ENCODE measurements at places on chromosomes 1 and 21.

DNA sequence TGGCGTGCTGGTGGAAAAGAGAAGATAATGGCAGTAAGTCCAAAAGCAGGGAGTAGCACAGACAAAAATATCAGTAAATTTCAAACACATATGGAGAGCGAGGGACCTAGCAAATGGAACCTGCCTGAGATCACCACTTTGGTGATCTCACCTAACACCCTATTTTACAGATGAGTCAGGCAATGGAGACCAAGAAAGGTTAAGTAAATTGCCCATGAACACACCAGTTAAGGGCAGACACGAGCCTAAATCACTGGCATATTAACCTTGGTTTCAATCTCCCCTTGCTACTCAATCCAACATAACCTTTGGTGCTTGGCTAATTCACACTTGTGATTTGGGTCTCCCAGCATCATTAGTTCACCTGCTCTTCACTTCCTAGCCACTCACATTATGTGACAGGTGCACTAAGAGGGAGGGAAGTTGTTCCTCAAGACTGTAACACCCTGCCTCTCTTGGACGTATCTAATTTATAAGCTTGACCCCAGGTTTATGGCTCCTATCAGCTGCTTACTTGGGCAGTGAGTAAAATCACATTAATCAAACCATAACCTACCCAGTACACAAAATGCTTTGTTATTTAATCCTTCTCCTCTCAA is 11.5 kb downstream of the ZNF697 start:
- DNase-seq, result no peak

DNA sequence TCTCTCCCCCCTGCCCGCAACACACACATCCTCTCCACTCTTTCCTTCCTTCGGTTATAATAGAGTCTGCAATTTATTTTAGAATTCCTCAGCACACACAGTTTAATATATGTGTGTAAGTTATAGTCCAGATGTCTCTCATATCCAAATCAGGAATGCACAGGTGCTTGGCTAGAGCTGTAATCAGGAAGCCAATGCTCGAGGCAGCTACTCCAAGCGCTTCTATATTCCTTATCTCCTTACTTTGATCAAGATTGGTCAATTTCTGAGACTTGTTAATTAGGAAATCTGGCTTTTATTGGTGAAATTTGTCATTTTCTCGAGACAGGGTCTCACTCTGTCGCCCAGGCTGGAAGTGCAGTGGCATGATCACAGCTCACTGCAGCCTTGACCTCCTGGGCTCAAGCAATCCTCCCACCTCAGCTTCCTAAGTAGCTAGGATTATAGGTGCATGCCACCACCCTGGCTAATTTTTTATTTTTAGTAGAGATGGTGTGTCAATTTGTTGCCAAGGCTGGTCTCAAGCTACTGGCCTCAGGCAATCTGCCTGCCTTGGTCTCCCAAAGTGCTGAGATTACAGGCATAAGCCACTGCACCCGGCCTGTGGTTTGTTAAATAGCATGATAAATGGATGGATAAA is 27.7 kb downstream of the RPL5 start:
- no peak for DNase-seq

GRCh38 chr1:114248162-114248561 is 94.5 kb upstream of the SYT6 start:
- DNase-seq, result no peak

DNA sequence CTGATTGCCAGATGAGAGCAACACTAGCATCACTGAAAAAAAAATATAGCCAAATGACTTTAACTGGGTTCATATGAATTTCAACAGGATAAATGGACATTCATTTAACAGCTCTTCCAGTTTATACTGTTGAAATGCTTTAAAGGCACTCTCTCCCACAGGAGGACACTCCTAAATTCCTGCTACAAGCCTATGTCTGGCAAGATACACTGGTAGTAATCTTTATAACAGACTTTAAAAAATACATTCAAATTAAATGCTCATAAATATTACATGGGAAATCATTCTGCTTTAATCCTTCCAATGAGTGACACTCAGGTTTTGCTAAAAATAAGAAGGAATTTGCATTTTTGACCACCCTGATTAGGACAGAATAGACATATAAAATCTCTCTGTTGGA is 526.7 kb upstream of the ADAMTS5 start:
- DNase-seq, result no peak

- DNase-seq, result no peak
These were observed 28.7 kb downstream of the IFI44 start for GRCh38 chr1:78678324-78678723.

- DNase-seq, result no peak
These were observed 1681.0 kb downstream of the NCAM2 start for GRCh38 chr21:22679207-22679606.

- no peak for DNase-seq
These were observed 214.4 kb downstream of the ST6GALNAC3 start for GRCh38 chr1:76288758-76289483.

DNA sequence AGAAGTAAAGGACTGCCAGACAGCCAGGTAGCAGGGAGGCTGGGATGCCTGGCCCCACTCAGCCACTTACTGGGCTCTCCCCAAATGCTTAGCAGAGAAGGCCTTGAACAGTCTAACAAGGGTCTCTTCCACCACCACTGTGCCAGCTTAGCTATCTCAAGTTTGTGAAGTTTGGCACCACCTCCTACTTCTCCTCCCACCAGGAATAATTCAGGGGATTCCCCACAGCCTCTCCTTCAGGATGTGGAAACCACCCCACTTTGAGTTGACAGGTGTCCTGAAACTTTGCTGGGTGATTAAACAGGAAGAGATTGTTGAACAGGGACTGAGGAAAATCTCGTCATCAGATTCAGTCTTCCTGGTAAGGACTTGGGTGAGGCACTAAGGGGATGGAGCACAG is 59.4 kb upstream of the ATP1B1 start:
- peak; percentile 30 for DNase-seq

- DNase-seq, result no peak
These were observed 149.9 kb downstream of the HS2ST1 start for GRCh38 chr1:87064309-87064708.

DNA sequence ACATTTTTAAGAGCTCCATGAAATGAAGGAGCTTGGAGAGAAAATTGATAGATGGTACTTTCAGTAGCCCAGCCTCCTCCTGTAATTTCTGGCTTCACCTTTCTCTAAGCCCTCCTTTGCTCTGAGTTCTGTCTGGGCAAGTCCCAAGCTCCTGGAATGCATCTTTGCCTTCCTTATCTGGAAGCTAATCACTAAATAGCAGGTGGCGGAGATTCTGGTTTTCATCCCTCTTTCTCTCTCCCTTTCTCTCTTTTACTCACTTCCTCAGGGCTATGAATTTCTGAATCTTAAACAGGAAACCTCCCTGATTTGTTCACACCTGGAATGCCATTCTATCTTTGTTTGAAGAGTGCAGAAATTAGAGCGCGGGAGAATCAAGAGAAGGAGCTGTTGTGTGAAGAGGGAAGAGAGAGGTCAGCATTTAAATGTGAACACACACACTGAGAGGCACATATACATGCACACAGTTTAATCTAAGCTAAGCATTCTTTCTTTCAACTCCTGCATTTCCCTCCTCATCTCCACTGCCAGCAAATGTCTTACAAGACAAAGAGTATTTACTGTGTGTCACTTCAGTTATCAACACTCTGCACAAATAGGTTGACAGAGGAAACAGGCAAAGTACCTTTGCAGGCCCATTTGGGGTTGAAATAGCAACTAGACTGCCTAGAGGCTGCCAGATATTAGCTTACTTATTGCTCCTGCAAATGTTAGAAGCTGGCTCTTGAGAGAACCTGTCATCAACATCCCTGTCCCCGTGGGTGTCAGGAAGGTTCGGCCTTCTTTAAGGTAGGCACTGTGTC is 199.4 kb upstream of the CAMK1G start:
- no peak for DNase-seq

DNA sequence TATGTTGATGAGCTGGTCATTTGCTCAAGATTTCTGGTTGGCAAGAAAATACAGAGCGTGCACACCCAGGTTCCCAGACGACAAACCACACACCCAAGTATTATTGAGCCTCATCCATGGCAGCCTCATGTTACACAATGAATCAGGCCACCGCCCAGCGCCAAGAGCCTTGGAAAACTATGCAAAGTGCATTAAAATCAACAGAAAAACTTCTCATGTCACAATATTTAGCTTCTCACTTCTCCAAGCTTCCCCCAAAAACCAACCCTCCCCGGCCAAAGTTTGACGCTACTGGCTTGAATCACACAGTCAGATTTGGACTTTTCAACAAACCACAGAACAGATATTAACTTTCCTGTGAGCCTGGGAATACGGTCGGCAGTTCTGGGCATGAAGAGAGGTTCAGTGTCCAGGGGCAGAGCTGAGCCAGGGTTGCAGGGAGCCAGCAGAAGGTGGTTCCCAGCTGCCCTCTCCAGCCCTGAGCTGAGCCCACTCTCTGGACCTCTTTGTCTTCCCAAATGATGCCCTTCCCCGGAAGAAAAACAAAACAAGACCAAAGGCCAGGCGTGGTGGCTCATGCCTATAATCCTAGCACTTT is 71.1 kb downstream of the SETD4 start:
- peak; percentile 22 for DNase-seq

- peak; percentile 90 for DNase-seq
These were observed 309.2 kb downstream of the HLX start for GRCh38 chr1:221188458-221188857.

DNA sequence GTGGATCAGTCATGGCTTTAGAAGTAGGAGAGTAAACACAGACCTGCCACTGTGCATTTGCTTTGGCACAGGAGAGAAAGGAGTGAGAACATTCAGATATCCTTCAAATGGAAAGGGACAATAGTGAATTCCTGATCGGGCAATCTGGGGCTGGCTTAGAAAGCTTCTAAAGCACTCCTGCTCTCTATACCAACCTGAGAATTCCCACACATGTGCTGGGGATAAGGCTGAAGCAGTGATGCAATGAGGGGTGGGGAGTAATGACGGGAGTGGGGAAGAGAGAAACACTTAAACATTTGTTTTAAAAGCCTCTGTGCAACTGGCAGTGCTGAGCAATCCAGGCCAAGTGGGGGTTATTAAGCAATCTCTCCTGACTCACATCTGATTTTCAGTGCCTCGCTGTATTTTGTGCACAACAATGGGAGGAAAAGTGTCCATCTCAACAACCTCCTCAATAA is 108.8 kb downstream of the KIAA0319L start:
- no peak for DNase-seq

GRCh38 chr1:7531562-7532340 is 239.3 kb upstream of the VAMP3 start:
- no peak for DNase-seq

GRCh38 chr1:1672181-1672965 is 13.6 kb upstream of the CDK11B start:
- no peak for DNase-seq

GRCh38 chr1:1603671-1604373 is 3.9 kb upstream of the FNDC10 start:
- no peak for DNase-seq

DNA sequence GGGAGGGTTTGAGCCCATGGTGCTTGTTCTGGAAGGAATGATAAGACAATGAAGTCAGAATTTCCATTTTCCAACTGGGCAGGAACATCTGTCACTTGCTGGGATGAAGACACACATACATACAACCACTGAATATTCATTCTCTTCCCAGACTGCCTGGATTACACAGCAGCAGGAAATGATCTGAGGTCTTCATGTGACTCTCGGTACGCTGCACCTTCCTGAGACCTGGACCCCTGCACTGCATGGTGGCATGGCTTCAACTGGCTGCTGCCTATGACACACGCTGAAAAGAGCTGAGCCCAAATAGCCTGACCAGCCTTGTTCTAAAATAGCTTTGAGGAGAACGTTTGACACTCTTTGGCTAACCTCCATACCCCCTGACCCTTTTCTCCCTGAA is 150.6 kb downstream of the GABPA start:
- DNase-seq, result no peak

DNA sequence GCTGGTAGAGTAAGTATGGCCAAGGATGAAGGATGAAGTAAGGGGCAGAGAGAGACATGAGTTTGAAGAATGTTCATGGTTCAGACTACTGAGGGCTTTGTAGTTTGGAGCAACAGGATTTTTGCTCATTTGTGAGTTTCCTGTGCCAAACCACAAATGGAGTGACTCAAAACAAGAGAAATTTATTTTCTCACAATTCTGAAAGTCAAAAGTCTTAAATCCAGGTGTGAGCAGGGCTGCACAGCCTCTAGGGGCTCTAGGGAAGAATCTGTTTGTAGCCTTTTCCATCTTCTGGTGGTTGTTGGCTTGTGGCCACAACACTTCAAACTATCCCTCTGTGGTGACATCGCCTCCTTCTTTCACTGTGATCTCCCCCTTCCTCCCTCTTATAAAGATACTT is 58.9 kb downstream of the RHOU start:
- no peak for DNase-seq

DNA sequence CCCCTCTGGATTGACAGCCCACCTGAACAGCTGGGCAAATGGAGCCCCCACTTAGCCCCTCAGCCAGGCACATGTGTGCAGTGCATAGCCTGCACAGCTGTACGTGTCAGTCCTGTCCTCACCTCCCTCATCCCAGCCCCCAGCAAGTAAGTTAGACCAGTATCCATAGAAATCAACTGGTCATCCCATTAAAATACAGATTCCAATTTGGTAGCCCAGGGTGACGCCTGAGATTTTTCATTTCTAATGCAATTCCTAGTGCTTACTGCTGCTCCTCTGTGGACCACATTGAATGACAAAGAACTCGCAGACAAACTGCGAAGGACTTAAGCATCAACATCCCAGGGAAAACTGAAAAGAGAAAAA is 99.0 kb upstream of the GJB5 start:
- DNase-seq, result no peak

DNA sequence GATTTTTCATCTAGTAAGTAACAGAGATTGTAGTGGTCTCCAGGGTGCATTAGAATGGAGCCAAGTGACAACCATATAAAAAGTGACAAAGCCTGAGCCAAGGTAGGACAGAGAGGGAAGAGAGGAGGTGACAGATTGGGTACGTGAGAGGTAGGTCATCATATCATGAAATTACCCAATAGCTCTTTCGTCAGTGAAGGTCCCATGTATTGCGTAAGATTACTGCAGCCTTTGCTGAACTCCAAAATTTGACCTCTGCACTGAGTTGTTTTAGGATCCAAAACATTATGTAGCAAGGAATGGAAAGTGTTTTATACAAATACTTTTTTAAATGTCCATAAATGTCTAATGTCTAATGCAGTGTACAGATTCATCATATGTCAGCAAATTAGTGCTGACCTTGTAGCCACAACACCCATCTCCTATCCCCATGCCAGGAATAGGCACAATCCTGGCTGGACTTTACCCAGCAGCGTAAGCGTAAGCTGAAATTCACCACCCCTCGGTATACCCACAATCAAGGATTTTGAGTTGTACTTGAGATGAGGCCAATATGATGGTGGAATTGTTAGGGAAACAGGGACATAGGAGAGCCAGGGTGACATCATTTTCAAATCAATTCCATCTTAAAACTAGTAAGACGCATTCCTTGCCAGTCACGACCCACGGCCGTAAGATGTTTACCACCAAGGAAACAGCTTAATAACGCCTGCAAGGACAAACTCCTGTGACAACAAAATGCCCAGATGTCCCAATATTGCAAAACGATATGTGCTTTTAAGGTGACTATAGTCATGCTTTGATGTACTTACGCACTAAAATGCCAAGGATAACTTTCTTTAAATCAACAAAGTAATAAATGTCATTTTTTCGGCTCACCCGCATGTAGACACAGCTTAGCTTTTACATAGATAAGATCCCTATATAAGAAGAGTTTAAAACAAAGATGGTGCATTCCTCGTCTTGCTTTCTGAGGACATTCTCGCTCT is 38.1 kb upstream of the GREM2 start:
- no peak for DNase-seq
